Activated CD4-positive, alpha-beta T cell treated with anti-CD3 and anti-CD28 coated beads for 1 hour (primary cell): ENCODE measurements at places on chromosomes 5 and 9.

DNA sequence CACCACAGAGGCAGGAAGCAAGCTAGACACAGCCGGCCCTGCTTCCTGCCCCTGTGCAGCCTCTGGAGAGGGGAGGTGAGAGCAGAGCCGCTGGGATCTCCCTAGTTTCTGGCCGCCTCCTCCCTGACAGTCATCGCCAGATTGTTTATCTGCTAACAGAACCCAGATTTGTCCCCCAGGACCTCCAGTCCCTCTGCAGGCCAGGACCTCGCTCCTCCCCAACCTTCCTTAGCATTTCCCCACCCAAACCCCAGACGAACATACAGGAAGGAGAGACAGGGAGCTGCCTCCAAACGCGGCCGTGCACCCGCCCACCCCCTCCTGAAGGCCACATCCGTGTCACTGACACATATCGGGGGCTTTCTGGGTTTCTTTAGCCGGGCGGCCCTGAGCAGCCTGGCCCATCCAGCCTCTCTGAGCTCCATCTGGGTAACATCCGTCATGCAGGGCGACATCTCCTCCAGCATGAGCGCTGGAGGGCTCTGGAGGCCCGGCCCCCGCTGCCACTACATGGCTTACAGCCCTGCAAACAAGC, 47.5 kb downstream of the DBH start:
- DNase-seq = peak; percentile 48

GRCh38 chr5:150038547-150038946, 38.0 kb downstream of the HMGXB3 start:
- no peak for DNase-seq

- no peak for DNase-seq
Observed at GRCh38 chr5:143154510-143155370, 248.7 kb downstream of the NR3C1 start.

DNA sequence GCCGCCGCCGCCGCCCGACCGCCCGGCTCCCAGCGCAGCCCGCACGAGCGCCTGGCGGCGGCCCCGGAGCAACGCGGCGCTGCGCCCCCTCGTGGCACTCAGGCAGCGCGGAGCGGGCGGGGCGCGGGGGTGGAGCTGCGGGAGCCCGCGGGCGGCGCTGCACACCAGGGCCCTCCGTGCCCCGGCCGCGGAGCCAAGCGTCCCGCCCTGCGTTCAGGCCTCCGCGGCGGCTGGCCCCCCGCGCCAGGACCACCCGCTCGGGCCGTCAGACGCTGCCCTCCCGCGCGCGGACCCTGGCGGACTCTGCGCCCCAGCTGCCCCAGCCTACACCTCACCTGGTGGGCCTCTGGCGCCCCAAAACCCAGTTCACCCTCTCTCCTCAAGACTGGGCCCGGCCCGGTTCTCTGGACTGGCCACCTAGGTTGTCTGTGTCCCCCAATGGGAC, at the start of gene RASGEF1C:
TSS of gene RASGEF1C (minus strand) at position 75 of the 445 bp plus-strand sequence. CDS start 71,159 bp downstream, outside the sequence.
- peak; percentile 33 for DNase-seq

- no peak for DNase-seq
Observed at GRCh38 chr9:6911901-6912638, 154.3 kb downstream of the KDM4C start.

DNA sequence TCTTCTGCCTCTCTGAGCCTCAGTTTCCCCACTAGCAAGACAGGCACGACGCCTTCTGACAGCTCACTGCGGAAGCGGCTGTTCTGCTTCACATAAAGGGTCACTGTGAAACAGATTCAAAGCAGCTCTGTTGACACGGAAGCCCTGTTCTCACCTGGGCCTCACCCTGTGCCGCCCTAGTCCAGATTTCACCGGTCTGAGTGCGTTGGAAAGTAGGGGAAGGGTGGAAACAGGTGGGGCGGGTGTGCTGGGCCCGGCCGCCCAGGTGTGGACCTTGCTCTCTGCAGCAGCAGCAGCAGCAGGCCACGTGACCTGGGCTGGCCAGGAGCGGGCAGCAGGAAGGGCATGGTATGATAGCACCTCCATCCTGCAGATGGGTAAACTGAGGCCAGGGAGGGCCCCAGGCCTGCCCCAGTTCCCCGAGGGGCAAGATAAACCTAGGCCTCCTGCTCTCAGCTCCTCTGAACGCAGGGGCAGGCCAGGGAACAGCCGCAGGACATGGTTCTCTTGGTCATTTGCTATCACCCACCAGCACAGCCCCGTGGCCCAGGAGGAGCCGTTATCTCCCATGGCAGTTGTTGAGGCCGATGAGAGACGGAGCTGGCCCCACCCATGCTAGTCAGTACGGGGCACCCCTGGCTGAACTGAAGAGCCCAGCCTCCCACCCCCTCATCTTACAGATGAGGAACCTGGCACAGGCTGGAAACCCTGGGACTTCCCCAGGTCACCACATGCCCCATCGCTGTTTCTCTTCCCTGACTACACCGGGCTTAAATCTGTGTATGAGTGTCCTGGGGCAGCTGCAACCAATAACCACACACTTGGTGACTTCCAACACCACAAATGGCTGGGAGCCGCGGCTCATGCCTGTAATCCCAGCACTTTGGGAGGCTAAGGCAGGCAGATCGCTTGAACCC, 12.1 kb downstream of the PTGES2 start:
- no peak for DNase-seq

- no peak for DNase-seq
Observed at GRCh38 chr5:125023673-125024072, 277.2 kb upstream of the ZNF608 start.

GRCh38 chr5:149200355-149200754, 59.1 kb downstream of the ABLIM3 start:
- DNase-seq = no peak

DNA sequence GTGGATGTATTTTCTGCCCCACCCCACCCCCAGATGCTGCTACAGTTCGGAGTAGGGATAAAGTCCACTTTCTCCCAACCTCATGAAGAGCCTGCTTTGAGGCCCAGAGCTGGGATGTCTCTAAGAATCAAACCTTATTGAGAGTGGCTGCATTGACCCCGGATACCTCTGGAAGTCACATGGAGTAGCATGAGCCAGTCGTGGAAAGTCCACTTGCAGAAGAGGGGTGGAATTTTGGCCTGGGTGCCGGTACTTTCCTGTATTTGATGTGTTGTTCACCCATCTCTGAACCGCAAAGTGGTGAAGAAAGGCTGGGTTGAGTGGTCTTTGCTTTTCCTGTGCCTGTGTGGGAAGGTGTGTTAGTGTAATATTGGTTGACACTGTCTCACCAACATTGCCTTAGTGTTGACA, 3.7 kb downstream of the OTULIN start:
- DNase-seq = no peak

GRCh38 chr5:10460252-10460906, 18.7 kb downstream of the ROPN1L start:
- DNase-seq = no peak

- no peak for DNase-seq
Observed at GRCh38 chr5:6843821-6844220, 130.6 kb downstream of the TENT4A start.
